Stimulated activated CD4-positive, alpha-beta T cell treated with anti-CD3 and anti-CD28 coated beads, TNF-alpha, amount 100 ng/mL, for 1 hour (primary cell): ENCODE measurements at places on chromosomes 16 and 17.

GRCh38 chr16:3157229-3158025, 22.6 kb downstream of the ZNF213 start:
- DNase-seq: no peak

- no peak for DNase-seq
Measured at GRCh38 chr16:52418201-52418600, 128.7 kb downstream of the TOX3 start.

DNA sequence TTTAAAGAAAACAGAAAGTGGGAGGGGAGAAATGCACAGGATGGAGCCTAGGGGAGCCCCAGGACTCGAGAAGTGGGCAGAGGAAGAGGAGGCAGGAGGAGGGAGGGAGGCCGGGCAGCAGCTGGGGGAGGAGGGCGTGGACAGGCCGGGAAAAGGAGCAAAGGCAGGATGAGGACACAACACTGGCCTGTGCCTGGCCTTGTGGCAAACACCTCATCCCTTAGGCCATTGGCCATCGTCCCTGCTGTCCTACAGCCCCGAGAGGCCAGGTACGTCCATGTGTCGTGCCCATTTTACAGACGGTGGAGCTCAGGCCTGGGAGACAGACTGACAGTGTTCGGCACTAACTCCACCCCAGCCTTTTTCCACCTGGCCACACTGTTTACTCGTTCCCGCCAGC, 15.9 kb downstream of the JPH3 start:
- no peak for DNase-seq

GRCh38 chr17:80750263-80750662, 205.6 kb downstream of the RPTOR start:
- DNase-seq: no peak

DNA sequence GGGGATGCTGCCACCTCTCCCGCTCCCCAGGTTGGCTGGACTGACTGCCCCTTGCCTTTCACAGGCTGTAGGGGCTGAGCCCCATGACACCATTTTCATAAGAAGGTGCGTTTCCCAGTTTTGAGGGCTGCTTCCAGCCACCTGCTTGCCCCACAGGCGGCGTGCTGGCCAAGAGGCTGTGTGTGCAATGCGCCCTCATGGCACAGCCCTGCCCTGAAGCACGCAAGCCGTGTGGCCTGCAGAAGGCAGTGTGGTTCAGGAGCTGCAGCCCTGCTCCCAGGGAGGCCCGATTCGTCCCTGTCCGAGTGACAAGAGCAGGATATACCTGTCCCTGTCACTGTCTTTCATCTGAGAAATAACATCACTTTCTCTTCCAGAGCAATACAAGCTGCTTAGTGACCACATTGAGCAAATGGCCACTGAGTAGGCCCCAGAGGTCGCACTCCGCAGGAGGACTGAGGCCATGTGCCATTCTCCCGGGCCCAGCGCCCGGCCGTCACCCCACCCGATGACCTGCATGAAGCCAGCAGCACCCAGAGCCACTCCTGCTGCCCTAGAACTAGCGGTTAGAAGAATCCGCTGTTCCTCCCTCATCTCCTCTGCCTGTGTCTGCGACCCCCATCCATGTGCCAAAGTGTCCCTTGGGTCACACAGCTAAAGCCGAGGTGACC, 24.2 kb downstream of the CIBAR2 start:
- DNase-seq: no peak

DNA sequence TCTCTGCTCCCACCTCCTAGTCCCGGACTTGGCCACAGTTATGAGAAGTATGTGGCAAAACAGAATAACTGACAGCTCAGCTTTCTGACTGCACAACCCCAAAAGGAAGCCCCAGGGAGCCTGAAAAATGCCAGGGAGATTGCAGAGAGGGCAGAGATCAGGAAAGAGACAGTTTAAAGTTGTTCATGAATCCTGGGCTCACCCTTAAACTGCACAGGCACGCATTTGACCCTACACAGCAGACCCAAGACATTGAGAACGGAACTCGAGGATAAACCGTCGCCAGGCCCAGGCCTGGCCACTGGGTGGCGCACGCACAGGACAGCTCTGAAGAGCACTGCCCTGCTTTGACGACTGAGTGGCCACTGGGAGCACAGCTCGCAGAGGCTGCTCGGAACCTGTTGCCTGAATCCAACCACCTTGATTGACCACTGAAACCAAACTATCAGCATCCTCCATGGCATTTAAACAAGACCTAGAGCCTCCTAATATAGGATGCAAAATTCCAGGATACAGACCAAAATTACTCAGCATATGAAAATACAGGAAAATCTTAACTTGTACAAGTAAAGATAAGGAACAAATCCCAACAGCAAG, 114.0 kb downstream of the C16orf95 start:
- DNase-seq: no peak
